ENCODE measurements at places on chromosomes 3 and 15.

DNA sequence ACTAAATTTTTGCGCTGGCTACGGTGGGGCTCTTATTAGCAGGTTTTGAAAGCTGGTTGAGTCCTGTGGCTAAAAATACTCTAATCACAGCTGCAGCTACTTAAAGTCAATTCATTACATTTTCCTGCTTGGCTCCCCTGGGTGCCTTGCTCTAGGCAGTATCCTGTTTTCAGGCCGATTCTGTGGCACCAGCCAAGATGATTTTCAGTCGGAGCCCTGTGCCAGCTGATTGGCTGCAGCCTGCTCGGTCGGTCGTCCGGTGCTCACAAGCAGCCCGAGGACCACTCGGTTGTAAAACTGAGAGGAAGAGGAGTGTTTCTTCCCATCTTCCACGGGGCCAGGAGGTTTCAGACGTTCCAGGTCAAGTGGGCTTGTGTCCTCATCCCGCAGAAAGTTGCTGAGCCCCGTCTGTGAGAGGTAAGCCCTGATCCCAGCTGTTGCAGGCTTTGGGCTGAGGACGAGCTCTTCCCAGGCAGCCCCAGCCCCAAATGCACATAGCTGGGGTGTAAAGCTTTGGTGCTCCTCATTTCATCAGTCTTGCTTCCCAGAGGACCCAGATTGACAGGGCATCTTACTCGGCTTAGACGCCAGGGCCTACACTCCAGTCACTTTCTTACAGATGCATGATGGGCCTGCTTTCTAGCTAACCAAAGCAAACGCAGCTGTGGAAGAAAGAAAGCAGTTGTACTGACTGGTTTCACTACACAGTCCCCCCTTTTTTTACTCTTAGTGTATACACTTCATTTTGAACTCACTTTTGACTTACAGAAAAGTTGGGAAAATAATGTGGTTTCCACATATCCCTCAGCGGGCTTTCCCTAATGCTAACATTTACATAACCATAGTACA is 15.9 kb downstream of the LYSMD4 start:
- DNase-seq = no peak

DNA sequence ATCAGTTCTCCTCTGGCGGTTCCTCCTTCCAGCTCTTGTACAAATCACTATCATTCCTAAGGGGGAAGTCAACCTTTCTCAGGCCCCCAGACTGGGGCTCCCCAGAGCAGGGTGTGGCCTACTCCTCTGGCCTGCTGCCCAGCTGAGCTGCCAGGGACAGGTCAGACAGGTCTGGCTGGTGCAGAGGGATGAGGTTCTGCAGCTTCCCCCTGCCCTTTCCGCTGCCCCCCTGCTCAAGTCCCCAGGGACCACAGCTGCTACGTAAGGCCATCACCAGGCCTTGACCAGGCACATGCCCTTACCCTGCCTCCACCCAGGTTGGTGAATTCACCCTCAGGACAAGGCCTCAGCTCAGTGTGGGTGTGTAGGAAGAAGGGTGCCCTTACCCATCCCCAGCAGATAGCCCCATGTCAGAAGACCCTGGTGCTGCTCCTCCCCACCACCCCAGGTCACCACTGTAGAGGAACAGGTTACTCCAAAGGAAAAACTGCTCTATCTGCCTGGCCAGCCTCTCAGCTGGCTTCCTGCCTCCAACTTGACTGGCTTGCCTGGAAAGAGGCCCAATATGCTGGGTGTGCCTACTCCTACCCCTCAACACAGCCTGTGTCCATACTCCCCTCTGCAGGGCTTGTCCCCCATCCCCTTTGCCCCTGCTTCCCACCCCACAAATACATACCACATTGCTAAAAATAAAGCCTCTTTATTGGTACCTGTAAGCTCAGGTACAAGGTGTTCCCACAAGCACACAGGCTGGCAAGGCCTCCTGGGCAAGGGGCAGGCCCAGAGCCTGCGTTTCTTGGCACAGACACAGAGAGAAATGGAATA is 12.0 kb downstream of the CSRNP1 start:
- DNase-seq = peak; percentile 51

GRCh38 chr3:129688271-129688895 is 81.9 kb upstream of the PLXND1 start:
- DNase-seq = no peak

- DNase-seq = no peak
Measured at GRCh38 chr3:187507266-187507665, 139.1 kb downstream of the RTP4 start.

DNA sequence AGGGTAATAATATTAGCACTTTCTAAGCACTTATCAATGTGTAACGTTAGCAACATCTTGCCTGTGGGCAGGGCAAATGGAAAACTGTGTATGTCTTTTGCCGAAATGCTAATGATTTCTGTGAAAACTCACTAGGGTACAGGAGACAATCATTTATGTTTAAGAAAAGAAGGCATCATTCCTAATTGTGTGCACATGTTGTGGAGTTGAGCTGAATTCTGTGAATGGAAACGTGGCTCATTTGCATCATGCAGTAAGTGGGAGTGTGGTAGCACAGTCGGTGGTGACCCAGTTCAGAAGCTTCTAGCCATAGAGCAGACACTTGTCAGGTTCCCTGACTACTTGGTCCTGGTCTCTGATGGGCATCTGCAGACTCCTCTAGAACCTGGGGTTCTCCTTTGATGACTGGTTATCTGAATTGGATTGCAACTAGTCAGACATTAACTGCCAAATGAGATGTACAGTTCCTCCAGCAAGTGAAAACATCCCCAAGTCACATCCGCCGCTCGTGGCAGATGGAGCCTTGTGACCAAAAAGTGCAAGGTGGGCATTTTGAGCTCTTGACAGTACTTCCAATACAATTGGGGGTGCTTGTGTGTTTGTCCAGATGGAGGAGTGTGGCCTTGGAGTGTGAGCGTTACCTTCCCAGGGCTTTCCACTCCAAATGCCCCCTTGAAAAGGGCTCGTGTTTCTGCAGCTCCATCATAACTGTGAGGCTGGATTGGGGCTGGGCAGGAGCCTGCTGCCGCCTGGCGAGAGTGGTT is 21.5 kb downstream of the MRPS25 start:
- no peak for DNase-seq

GRCh38 chr15:97482521-97482920 is 478.0 kb upstream of the ARRDC4 start:
- no peak for DNase-seq

DNA sequence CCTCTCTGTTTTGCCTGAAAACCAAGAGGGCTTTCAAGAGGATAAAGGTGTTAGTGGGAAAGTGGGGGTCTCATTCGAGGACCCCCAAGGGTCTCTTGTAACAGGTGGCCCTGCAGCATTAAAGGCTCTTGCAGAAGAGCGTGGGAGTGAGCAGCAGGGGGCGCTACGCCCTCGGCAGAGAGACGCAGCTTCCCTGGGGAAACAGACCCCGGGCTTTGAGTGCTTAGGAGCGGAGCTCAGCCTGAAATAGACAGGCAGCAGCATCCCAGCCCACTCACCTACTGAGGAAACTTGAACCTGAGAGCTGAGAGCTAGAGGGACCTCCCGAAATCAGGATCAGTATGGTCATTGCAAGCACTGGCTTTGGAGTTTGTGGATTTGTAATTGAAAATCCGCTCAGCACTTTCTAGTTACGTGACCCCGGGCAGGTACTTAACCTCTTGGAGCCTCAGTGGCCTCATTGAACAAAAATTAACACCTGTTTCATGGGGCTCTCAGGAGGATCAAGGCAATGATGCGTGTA is 25.7 kb downstream of the RPLP1 start:
- no peak for DNase-seq

DNA sequence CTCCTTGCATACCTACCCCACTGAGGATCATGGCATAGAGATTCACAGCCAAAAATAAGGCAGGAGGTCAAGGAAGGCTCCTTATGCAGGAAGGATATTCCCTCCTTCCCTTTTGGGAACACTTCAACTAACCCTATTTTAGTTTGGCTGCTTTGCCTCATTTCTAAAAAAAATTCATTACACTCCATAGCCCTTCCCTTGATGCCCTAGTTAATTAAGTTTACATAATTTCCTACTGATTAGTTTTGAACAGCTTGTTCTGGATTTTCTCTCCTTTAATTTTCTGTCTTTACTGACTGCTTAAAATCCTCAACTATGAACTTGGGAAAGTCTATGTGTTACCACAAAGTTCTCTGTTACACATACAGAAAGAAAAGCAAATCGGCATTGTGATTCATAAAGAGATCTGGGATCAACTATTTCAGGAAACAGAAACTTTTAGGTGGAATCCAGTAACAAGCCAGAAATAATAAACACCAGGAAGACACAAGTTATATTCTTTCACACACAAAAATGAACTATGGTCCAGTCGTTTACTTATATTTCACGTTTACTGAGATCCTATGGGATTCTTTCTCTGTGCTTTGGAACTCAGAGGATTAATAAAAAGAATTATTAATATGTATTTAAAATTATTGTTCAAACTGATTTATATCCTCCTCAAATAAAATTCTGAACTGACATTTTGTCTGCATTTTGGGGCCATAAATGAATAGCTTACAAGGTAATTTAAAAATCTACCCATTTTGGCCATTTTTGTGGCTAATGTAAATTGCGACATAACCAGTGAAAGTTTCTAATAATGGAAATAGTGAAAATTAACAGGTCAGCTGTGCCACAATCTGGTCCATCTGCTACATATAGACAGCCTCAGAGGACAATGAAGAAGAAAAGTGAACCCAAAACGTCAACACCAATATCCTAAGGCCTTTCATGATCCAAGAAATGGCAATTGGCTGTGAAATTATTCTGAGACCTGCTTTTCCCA is 113.8 kb downstream of the FRMD5 start:
- no peak for DNase-seq

GRCh38 chr3:171453180-171453886 is 6.9 kb downstream of the TNIK start:
- no peak for DNase-seq

DNA sequence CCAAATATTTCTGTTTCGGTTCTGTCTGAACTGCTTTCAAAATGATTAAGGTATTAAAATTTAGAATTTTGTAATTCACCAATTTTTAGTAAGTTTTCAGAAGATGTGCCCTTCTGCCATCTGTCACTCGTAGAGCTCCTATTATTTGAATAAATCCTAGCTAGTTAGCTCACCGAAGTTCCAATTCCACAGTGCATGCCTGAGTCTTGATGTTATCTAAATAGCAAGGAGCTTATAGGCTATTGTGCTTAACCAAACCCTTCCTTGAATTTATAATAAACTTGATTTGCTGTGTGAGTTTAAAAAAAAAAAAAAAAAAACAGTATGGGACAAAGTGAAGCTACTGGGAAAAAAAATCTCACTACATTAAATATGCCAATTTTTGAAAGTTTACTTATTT is 18.7 kb downstream of the ATP13A3 start:
- DNase-seq = no peak

DNA sequence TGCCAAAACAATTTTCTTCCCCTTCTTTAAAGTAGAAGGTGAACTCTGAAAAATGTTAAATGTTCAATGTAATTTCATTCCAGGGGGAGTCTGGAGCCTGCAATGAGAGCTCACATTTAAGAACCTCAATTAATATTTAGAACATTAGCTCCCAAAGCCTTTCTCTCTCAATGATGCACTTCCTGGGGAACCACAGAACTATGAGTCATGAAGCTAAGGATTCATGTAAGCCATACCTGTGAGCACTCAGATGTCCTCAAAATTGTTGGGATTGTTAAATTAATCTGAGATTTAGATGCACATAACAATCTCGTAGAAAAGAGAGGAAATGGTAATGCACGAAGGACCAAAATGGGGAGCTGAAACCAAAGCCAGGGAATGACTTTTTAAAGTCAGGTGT is 244.2 kb upstream of the LRIG1 start:
- DNase-seq = no peak

DNA sequence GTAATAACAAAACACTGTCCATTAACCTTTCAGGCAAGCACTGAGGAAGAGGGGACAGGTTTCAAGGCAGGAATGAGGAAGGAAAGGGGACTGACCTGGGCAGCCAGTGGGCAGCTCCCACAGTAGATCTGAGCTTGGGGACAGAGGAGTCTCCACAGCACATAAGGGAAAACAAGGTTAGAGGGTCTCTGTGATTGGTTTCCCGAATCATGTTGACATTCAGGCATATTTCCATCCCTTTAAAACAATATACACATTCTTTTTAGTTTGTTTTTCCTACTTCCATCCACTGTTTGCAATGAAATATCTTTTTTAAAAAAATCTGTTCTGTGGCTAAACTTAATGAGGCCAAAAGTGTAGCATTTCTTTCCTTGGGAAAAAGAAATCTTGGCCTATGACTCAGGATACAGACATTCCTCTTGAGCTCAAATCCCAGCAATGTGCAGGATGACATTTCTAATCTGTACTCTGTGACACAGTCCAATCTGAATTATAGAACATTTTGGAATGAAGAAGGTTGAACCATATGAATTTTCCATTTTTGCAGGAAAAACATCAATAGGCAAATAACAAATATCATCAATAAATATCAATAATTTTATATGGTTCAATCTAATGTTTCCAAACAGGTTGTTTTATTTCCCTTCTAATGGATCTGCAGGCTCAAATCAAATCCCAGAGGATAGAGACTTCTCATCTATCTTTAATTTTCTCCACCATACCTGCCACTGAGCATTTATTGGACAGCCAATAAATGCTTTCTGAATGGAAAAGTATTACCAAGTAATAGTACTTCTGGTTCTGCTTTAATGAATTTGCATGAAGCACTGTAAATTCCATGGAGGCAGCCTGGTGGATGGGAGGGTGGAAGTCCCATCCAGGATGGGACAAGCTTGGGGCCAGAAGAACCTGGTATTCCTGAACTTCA is 54.1 kb downstream of the ITGB5 start:
- DNase-seq = no peak
